Tibial artery (tissue), 4 donors: ENCODE measurements at places on chromosomes 7 and 10.

- DNase-seq, result no peak
Observed at GRCh38 chr7:92988051-92988450, 129.7 kb downstream of the SAMD9 start.

DNA sequence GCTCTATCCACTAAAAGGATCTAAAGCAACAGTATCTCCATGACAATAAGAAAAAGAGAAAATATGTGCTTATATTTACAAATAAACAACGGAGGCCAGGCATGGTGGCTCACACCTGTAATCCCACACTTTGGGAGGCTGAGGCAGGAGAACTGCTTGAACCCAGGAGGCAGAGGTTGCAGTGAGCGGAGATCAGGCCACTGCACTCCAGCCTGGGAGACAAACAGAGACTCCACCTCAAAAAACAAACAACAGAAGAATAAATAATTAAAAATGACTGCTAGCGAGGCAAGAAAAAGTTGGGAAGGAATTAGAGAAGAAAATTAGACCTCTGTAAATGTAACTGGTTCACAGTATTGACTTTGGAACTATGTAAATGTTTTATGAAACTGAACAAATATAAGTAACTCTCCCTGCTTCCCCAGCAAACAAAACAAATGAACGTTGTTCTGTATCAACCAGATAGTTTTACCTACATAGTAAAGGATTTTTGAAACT lies 17.1 kb downstream of the TRIM24 start:
- DNase-seq, result no peak

- DNase-seq, result no peak
Observed at GRCh38 chr10:35328404-35329037, 7.8 kb upstream of the CCNY start.

DNA sequence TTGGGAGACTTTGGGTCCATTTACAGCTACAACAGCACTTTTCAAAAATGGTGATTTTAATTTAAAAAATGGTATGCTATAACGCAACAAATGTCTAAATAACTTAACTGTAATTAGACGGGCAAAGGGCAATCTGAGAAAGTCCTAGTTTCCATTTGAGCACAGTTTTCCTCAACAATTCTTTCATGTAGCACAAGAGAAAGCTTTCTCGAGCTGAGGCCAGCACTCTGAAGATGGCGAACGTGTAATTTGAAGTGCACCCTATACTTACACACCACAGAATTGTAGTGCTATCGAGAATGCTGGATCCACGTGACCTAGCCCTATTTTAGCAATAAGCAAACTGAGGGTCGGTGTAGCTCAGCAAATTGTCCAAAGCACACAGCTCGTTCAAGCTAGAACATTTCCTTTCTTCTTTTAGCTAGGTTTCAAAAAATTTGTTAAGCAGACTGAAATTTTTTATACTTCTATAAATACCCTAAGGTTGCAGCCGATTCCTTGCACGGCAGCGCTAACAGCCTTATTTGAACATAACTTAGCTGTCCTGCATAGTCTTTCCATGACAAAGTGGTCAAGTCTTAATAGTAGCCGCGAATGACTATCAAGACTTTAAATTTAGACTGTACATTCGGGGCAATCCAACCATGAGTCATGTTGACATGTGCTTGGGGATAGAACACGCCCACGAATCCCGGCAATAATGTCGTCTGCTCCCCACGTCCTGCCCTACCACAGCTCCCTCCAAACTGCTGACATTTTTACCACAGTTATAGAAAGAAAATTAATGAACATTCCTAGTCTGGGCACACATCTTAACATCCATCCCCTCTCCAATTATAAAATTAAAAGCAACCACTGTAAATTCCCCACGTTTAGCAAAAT lies 10.0 kb downstream of the KLF6 start:
- DNase-seq, result peak; percentile 83

DNA sequence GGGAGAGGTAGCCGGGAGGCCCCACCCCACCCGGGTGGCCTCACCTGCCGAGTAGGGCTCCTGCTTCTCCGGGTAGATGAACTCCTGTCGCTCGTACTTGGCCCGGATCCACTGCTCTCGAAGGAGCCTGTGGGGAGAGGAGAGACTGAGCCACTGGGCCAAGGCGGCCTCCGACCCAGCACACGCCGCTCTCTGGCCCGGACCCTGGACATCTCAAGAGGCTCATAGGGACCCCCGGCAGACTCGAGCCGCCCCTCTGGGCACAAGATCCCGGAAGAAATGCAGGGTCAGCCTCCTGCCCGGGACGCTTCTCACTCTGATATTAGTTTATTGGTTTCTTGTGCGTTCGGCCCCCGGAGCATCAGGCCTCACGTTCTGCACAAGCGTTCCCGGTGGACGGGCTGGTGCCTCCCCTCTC lies 34.5 kb downstream of the ADAP1 start:
- DNase-seq, result peak; percentile 15
